ENCODE measurements at places on chromosomes 7 and 10.

DNA sequence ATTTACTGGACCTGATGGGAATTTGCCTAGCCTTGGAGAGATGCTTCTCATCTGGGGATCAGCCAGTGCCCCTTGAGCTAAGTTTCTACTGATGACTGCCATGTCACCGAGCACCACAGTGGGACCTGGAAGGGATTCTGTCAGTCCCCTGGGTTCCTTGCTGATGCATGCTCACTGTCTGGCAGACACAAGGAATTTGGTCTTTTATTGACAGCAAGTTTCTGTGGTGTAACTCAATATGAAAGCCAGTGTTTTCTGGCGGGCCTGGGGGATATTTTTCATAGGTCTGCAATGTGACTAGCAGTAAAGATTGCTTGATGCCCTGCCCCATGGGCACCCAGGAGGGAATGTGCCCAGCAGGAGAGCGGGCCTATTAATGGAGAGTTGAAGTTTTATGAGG is 30.7 kb downstream of the MAP3K8 start:
- DNase-seq, result no peak

GRCh38 chr7:72476608-72477305 is 64.6 kb upstream of the CALN1 start:
- DNase-seq, result no peak

- DNase-seq, result no peak
Measured at GRCh38 chr7:130479716-130480400, 12.0 kb upstream of the MEST start.

DNA sequence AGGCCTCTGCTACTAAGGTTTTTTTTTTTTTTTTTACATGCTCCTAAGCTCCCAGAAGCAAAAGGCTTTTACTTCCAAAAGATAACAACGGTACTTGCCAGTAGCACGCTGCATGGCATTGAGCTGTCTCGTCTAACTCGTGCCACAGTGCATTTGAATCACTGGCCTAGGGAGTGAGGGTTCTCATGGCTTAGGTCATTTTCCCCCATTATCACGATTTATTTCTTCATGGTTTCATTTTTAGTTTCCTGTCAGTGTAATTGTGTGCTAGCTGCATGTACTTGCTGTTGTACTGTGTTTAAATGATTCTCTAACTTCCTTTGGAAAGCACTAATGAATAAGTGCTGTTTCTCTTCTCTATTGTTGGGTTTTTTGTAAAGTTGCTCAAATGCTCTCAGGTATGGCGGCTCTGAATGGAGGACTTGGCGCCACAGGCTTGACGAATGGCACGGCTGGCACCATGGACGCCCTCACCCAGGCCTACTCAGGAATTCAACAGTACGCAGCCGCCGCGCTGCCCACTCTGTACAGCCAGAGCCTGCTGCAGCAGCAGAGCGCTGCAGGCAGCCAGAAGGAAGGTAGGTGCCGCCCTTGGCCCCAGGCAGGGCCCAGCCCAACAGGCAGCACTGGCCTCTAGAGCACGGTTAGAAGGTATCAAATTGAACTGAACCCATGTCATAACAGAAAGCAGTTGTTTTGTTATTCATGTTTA is 290.5 kb downstream of the USP6NL start:
- DNase-seq, result no peak

DNA sequence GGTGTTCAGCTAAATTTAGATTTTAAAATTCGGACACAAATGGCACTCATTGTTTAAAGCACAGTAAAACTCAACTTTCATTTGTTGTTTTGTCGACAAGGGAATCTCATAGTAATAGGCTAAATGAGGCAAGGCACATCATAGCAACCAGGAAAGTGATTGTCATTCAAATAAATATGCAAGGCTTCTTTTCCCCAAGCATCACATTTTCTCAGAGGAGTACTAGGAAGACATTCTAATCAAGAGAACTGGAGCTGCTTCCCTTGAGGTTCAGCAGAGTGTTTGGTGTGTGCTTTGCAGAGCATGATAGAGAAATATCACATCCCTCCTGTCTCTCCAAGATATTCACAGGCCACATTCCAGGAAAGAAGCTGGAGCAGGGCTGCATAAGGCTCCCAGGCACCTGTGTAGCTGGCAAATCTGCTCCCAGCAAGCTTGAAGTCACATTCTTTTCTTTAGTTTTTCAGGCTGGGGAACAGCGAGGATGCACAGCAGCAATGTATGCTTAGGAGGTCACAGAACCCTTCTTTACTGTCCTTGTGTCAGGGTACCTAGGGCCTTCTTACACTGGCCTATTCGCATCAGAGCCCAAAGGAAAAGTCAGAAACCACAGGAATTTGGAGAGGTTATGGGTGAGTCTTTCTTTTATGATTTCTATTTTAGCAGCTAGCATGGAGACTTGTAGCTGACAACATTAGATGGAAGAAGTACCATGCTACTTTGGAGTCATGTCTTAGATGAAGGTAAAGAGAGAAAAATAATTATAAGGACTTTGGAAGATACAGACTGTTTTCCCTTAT is 95.9 kb upstream of the HDAC9 start:
- no peak for DNase-seq

GRCh38 chr10:102504179-102504975 is 605 bp downstream of the SUFU start:
- DNase-seq, result no peak

- no peak for DNase-seq
Measured at GRCh38 chr10:110363572-110364411, 59.1 kb upstream of the SMNDC1 start.

GRCh38 chr10:109987452-109988211 is 20.2 kb upstream of the ADD3 start:
- DNase-seq, result peak; percentile 30

All from LHCN-M2 (cell line).